Stimulated activated CD4-positive, alpha-beta T cell treated with anti-CD3 and anti-CD28 coated beads, Interleukin-1b, Interleukin-23, amount 100 ng/mL, for 4 hours (primary cell): ENCODE measurements at places on chromosomes 16 and 17.

- DNase-seq = no peak
Measured at GRCh38 chr17:79081571-79082276, 7.1 kb downstream of the ENGASE start.

- no peak for DNase-seq
Measured at GRCh38 chr17:32161506-32162365, 19.4 kb downstream of the RHOT1 start.

DNA sequence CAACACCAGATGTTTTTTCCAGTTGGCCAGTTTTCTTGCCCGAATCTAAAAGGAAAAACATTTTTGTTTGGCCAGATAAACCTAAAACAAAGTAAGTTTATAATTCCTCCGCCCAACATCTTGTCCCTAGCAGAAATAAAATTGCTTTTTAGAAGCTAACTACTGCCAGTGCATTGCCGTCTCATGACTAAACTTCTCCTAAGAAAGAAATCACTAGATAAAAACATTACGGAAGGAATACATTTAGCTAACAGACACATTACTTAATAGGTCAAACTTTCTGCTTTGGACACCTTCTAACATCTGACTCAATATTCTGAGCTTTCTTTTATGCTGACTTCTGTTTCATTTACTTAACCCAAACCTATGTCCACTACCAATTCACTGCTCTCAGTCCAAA is 36.2 kb downstream of the FBXL20 start:
- DNase-seq = no peak

- DNase-seq = no peak
Measured at GRCh38 chr16:10619271-10619849, 39.0 kb upstream of the EMP2 start.

DNA sequence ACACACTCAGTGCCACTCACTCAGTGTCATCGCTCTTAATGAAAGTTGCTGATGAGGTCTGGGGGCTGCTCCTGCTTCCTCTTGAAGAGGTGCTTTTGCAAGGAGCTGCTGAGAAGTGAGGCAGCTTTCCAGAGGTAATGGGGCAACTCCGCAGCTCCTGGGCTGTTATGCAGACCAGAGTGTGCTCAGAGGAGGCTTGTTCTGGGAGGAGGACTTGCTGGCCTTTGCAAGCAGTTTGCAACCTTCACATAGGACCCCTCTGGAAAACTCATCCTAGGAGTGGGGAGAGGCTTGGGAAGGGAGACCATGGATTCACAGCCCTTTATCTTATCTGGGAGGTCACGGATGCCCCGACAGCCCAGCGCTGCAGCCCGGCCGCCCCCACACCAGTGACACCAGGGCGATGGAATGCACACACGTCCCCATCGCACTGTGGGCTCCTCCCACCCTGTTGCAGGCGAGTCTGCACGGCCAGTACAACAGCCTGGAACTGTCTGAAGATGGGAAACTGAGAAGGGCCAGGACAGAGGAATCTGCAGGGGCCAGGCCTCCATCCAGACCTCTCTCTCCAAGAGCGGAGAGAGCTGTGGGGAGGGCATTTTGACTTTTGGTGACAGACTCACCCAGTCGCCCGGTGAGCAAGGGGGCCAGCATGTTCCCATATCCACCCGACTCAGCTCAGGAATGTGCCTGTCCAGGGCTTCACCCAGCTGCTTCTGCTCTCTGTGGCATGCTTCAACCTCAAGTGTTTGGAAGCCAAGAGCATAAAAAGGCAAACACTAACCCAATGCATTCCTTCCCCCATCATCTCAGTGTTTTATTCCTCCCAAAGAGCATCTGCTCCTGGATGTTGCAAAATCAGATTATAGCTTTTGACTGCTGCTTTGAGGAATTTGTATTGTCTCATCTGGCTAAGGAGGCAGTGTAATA is 78.6 kb upstream of the ZNF469 start:
- DNase-seq = no peak

DNA sequence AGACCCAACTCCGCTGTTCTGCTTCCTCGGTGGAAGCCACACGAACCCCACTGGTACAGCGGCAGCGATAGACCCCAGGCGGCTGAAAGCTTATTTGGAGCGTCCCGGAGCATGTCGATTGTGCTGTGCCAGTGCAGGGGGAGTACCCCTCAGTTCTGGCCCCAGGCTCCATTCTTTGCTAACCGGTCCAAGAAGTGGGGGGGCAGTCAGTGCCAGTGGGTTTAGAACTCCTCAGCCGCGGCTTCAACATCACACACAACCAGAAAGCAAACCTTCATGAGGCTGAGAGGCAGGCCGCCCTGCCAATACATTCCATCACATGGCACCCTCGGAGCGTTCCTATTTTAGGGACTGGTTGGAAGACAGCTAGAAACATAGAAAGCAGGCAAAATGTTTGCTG is 1.7 kb upstream of the MNT start:
- no peak for DNase-seq

- peak; percentile 56 for DNase-seq
Measured at GRCh38 chr17:3754458-3755334, 31.0 kb downstream of the HASPIN start.

- DNase-seq = no peak
Measured at GRCh38 chr17:37361543-37361942, 14.2 kb upstream of the C17orf78 start.

DNA sequence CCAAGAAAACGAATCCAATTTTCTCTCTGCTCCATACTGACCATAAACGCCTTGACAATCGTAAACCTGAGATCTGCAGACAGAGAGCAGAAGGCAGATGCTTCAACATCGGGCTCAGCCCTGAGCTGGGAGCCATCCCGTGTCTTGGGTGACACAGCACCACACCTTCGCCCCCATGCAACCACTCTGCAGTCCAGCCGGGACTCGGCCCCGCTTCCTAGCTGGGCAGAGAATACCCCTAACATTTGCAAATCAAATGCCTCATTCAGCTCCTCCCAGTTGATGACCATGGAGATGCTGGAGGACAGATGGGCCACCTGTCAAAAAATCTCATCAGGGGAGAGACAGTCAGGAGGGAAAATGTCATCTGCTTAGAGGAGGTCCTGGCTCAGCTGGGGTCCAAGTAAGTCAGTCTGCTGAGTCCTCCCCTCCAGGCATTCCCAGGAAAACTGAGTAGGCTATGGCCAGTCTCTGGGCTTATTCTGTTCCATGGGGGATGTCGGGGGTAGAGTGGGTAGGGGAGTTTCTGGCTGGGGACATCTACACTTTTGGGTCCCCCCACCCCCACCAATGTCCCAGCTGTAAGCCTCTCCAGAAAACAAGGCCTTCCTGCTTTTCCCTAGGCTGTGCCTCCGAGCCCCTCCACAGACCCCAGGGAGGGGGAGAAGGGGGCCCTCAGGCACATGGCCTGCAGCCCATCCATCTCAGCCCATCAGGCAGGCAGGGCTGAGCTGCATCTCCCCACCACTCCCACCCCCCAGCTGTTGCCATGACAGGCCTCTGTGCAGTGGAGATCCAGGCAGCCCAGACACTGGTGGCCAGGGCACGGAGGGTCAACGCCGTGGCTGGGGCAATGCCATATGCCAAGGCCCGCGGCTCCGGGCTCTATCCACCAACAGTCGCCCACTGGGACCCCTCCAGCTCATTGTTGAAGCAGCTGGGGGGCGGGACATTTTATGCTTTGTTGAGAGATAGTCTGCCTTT is 158.6 kb downstream of the AXIN2 start:
- DNase-seq = no peak

DNA sequence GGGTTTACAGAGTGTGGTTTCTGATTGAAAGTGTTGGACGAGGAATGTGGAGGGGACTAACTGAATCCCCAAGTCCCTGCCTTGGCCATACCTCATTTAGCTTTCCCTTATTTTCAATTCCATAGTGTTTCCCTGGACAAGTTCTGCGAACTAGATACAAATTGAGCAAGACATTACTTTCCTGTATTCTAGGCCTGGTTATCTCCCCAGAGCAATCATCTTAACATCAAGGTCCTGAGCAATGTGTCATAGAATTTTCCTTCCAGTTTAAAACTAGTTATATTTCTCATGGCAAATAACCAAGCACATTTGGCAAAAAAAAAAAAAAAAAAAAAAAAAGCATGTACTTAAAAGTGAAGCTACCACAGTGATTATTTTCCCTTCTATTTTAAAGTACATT is 330.1 kb downstream of the CDH11 start:
- no peak for DNase-seq

DNA sequence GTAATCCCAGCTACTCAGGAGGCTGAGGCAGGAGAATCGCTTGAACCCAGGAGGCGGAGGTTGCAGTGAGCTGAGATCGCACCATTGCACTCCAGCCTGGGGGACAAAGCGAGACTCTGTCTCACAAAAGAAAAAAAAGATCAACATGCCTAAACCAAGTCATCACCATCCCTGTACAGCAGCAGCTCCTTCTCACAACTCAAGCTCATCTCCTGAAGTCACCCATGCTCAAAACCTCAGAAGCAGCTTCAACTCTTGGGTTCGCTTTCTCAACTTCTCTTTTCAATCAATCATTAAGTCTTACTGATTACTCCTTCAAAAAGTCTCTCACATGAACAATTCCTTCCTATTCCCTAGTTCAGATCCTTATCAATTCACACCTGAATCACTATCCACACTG is 31.3 kb downstream of the PHLPP2 start:
- no peak for DNase-seq

GRCh38 chr17:70539132-70539924 is 370.0 kb downstream of the KCNJ2 start:
- DNase-seq = no peak

GRCh38 chr16:14501331-14502255 is 128.5 kb downstream of the PARN start:
- DNase-seq = no peak

GRCh38 chr17:11278186-11278991 is 37.4 kb downstream of the SHISA6 start:
- DNase-seq = no peak

DNA sequence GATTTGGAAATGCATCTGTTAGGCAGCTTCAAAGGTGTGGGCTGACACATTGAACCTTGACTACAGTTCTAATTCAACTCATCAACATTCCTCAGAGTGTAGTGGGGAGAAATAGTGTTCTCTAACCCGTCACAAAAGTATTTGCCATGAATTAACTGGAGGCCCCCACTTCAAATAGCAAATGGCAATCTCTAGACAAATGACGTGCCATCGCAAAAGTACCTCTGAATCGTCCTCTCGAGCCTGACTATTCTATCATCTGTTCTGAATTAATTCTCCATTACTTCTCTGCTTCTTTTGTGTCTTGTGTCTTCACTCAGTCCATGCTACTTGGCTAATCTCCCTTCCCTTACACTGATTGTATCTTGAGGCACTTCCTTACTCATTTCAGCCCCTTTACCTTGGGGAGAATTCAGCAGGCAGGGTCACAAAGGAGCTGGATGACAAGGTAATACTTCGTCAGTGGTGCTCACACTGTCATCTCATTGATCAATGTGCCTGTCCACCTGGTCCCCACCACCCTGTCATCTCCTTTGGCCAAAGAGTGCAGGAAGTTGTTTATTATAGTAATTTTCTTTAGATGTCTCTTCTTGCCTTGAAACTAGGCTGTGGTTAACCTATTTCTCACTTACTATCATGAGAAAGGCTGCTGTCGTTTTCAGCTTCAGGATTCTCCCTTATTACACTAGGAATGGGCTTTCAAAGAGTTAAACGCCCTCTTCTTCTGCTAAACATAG is 108.4 kb downstream of the SYCE1L start:
- no peak for DNase-seq

GRCh38 chr17:49219987-49220386 is 9.5 kb downstream of the ABI3 start:
- DNase-seq = no peak

DNA sequence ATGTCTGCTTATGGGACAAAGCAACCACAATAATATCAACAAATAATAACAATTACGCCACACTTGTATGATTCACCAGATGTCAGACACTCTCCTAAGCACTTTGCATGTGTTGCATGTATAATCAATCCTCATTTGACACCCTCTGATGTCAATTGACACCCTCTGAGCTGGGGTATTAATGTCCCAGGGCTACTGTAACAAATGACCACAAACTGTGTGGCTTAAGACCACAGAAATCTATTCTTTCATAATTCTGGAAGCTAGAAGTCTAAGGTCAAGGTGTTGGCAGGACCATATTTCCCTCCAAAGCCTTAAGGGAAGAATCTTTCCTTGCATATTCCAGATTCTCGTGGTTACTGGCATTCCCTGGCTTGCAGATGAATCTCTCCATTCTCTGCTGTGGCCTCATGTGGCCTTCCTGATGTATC is 112.7 kb downstream of the NPIPB5 start:
- DNase-seq = no peak

DNA sequence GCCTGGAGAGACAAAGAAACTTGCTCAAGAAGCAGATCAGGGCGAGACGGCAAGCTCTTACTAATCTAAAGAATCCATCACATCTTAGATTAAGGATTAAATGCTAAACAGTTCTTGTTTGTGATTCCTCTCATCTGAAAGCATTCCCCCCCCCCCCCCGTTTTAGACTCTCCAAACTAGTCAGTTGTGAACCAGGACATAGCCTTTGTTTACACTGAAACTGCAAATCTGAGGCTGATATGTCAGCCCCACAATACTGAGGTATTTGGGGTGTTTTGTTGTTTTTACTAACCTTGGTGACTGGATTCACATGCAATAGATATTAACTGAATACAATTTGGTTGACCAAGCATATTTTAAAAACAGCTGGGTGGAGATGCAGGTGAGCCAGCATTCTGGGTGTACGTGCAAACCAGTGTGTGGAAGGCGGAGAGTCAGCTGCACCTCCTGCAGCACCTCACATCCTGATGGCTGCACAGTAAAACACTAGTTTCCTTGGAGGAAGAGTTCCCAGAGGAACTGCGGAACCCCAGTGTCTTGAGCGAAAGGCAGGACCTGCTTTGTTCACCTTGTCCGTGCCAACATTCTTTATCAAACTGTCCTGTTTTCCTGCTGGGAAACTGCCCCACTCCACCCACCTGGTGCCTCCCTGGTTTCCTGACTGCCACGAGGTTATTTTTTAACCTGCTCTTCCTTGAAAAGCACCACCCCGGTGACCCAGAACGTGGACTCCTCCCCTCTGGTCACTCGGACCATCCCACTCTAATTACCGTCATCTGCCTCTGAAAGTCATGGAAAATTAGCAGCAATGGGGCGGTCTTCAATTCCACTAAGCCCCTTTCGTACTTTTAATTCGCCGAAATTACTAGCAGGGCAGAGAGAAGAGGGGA is 1.2 kb upstream of the YPEL2 start:
- no peak for DNase-seq

DNA sequence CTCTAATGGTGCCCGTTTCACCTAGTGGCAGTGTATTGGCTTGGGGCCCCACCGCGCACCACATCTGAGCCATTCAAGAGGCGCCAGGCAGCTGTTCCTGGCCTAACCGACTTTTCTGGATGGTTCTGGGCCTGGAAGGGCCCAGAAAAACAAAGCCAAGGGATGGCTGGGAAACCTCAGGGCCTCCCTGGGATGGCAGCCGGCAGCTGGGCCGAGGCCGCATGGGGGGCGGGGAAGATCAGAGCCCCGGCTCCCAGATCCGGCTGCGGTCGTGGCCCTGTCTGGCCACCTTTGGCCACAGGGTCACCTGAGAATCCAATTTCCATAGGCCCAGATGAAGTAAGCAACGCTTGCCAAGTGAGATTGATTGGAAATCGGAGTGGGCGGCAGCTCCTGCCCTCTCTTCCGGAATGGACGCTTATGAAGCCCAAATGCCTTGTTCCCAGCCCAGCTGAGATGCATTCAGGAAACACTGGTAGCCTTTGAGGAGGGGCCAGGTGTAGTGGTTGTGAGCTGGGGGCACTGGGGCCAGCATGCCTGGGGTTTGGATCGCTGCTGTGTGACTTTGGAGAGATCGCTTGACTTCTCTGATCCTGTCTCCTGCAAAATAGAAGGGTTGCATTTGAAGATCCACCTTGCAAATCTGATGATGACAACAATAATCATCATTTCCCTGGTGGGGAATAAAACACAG is 163.8 kb upstream of the GSE1 start:
- DNase-seq = no peak
